T-helper 2 cell treated with Interferon-gamma antibody and Interleukin-4, amounts not matched to agents 5 μg/mL and 100 μg/mL, for 36 hours (primary cell): ENCODE measurements at places on chromosomes 2 and 18.

GRCh38 chr18:24582771-24583170 lies 122.3 kb downstream of the HRH4 start:
- no peak for DNase-seq

GRCh38 chr2:190407246-190407661 lies 901 bp upstream of the MFSD6 start:
- no peak for DNase-seq

DNA sequence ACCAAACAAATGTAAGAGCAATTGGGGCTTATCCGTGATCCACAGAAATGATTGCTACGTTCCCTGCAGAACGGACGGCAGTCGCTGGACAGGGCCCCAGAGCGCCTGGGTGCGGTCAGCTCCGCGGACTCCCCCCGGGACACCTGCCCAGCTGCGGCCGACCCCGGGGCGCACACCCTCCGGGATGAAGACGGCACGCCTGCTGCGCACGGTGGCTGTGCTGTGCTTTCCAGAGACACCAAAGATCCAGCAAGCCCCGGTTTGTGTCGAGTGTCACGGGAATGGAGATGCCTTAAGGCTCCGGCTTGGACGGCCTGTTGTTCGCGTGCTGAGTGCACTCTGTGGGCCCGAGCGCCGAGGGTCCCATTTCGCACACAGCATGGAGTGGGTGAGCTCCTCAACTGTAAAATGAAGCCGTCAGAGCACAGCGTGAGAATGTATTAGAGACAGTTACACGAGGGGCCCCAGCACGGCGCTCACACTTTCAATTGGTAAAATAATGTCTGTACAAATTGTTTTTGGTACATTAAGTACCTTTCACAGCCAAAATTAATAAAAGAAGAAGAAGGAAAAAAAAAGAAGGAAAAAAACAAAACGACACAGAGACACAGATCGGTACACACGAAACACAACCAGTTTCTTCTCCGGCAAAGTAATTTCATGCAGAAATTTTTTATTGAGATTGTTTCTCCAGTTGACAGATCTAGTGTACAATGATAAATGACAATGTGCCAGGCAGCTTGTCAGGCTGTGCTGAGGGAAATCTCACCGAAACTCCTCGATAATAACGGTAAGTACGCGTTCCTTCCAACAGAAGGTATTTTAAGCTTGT lies 615.8 kb upstream of the SALL3 start:
- DNase-seq: no peak

GRCh38 chr18:27838225-27838624 lies 338.7 kb downstream of the CDH2 start:
- DNase-seq: no peak

- DNase-seq: no peak
Observed at GRCh38 chr18:28407681-28408080, 230.8 kb upstream of the CDH2 start.

GRCh38 chr2:44731505-44731904 lies 210.0 kb upstream of the SIX3 start:
- DNase-seq: no peak

GRCh38 chr2:191100216-191100615 lies 50.6 kb downstream of the STAT4 start:
- DNase-seq: no peak

DNA sequence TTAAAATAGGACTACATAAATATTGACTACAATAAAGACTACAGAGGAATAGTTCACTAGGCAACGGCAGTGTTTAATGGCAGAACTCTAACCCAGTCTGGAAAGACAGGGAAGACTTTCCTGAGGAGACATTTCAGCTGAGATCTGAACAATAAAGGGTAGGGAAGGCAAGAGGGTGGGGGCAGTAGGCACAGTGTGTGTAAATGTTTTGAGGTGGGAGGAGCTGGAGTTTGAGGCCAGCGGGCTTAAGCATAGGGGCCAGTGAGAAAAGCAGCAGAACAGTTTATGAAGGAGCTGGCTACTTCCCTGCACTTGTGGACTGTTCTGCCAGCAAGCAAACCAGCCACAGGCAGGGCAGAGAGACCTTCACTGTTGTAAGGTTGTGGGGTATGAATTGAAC lies 76.6 kb upstream of the UGP2 start:
- no peak for DNase-seq

DNA sequence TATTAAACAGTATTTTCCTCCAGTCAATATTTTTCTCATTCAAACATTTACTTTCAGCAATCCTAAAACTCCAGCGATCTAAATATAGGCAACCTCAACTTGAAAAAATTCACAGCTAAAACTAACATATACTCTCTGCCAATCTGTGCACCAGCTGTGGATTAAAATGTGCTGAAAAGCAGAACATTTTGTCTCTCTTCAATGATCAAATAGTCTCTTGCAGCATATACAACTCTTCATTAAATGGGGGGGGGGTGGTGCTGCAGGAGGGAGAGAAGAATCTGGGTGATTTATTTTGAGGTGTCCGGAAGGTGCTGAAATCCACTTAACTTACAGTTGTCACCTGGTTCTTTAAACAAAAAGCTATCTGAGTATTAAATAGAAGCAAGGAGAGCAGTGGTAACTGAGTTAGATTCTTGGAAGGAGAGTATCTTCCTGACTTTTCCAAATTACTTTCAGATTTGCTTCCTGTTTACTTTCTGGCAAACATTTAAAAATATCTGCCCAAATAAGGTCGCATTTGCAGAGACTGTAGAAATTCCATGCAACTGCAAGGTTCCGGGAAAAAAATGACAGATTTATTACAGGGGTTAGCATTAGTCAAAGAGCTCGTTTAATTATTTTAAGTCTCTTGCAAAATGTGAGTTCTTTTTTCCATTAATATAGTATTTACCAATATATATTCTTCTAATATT lies 904.7 kb upstream of the ACVR2A start:
- DNase-seq: no peak

DNA sequence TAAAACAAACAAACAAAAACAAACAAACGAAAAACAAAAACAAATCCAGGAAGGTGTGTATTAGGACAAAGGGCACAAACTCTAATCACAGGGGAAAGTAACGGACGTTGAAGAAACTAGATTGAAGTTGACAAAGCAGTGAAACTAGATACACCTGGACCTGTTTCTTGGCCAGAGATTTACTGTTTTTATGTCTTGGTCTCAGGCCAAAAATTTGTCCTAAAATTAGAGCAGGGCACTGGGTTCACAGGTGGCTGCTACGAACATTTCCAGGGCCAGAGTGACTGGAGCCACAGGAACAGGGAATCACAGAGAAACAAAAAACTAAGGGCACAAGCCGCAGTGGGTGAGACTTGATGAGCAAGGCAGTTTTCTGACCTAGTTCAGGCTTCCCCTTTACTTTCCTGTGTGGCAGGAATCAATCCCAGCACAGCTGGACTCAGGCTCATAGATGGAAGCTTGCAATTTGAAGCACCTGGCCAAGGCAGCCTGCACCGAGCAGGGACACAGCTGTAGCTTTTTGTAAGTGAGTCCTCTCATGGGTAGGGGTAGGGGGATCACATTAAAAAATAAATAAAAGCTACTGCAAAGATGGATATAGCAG lies 329.4 kb downstream of the DLGAP1 start:
- no peak for DNase-seq

DNA sequence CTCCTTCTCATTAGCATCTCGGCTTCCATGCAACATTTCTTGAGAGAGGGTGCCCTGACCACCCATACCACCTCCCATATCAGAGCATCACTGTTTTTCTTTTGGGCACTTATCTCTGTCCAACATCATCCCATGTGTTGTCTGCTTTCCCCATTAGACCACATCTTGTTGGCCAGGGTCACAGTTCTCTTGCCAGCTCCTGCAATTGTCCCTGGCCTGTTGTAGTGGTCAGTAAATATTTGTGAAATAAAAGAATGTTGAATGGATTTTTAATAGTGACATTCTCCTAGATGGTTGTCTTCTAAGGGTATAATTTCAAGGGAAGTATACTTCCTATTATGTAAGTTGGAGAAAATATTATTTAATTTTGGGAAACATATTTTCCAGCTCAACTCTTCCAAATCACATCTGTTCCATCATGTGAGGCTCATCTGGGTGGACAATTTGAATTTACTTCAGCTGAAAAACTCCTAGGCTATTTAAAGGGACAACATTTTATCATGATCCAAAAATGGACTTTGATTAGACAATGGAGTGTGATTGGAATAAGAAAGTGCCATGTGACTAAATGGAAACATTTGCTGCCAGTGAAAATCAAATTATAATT lies 83.0 kb downstream of the MOGAT1 start:
- no peak for DNase-seq

DNA sequence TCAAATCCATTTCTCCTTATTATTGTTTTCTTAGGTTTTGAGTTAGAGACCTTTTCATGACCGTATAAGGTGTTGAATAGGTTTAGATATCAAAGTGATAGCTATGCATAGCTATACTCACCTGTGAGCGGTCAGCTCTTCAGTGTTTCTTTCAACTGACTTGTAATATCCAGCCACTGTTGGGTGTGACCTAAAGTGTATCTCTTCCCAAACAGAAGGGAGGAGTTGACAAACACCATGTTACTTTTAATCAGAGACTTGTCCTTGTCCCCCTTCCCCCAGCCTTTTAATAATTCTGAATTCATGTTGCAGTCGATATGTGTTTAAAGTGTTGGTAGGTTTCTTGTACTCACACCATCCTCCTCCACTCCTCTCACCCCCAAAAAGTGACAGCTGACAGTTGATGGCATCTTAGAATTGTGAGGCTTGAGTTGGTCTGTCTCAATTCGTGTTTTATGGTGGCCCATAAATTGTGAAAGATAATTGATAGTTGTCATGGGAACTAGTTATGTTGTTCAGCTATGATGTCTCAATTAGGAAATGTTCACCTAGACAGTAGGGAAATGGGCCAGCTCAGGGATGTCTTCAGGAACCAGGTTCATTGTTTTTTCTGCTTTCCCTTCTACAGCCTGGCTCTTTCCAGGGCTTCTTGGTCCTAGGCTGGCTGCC lies 12.0 kb downstream of the NEDD4L start:
- DNase-seq: no peak

- DNase-seq: peak; percentile 21
Observed at GRCh38 chr2:143132355-143132754, 3.1 kb downstream of the ARHGAP15 start.

DNA sequence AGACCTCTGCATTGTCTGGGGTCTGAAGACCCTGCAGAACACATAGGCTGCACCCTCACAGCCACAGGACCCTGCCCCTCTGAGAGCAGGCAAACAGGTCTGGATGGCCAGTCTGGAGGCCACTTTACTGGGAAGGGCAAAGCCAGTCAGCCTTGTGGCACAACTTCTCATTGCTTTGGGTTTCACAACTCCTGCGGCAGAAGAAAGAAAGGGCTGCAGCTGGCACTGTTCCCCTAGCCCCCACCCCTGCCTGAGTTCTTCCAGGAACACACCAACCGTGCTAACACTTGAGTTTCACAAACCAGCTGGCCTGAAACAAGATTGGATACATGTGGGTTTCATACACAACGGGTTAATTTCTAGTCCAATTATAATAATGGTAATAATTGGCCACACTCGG lies 276.5 kb upstream of the MGAT5 start:
- no peak for DNase-seq

DNA sequence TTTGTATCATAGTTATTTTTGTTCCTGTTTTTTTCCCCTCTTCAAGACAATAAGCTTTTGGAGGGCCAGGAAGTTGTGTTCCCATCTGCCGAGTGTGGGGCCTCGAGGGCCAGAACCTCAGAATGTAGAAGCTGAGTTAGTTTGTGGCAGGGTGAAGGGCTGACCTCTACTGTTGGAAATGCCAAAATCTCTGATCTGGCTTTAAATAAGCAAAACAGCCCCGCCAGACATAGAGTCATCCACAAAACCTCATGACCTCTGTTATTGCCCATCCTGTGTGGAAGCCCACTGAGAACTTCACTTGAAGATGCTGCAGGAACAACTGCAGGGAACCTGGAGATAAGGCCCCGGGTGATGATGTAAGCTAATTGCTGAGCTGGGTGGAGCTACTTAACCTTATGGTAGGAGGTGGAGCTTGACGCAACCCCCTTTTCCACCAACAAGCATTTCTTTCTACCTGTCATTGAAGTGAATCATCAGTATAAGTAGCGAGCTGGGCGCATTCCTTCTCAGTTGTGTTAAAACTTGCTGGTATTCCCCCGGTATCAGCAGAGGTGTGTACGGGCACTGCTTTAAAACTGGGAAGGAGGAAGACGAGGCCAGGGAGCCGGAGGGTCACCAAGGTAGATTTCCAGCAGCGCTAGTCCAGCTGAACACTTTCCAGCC lies 177.2 kb downstream of the NEDD4L start:
- DNase-seq: no peak

- no peak for DNase-seq
Observed at GRCh38 chr2:191247381-191248057, 2.3 kb downstream of the MYO1B start.

- DNase-seq: no peak
Observed at GRCh38 chr2:121205321-121205942, 79.6 kb downstream of the TFCP2L1 start.

- no peak for DNase-seq
Observed at GRCh38 chr2:189190685-189191084, 11.1 kb upstream of the COL5A2 start.

- no peak for DNase-seq
Observed at GRCh38 chr18:74149878-74150277, 1.6 kb downstream of the TIMM21 start.

DNA sequence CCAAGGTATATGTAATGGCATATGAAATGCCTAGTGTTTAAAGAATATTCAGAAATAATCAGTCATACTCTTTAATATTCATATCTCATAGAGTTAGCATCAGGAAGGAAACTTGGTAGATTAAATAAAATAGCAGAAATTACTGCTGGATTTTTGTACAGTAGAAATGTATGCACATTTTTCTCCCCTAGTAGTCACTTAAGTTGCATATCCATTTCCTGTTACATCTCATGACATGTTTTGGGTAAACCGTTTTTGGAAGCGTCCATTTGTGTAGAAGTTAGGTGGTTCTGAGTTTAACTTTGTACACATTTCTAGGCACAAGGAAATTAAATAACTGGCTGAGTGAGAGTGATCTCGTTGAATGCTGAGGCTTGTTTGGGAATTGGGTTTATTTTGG lies 21.9 kb downstream of the NEDD4L start:
- no peak for DNase-seq

DNA sequence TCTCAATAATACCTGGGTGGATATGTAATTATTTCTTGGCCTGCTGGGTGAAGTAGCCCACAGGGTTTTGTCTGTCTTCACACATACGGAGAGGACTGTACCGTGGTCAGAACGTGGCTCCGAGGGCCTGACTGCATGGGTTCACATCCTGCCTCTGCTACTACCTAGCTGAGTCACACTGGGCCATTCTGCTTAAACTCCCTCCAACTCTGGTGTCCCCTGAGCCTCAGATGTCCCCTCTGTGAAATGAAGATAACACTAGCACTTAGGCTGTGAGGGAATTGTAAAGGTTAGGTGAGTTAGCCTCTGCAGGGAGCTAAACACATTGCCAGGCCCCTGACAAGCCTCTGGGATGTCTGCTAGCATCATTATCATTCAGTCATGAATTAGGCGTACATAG lies 120.1 kb upstream of the NABP1 start:
- no peak for DNase-seq

GRCh38 chr2:163757814-163758213 lies 22.0 kb upstream of the FIGN start:
- no peak for DNase-seq

GRCh38 chr18:24456549-24456948 lies 3.9 kb upstream of the HRH4 start:
- DNase-seq: no peak
